ENCODE measurements at places on chromosomes 5 and 9. TPM values are rescaled to one million over a fixed set of nuclear protein-coding genes. Genes with fewer than 3 reads are reported as not detected.

SLC22A4 gene
- 5.5 TPM for total RNA-seq

PCDHGB5 gene
- 18.2 TPM for total RNA-seq

GRCh38 chr5:179613460-179614071 lies 9.9 kb downstream of the HNRNPH1 start:
- DNase-seq: no peak

DNA sequence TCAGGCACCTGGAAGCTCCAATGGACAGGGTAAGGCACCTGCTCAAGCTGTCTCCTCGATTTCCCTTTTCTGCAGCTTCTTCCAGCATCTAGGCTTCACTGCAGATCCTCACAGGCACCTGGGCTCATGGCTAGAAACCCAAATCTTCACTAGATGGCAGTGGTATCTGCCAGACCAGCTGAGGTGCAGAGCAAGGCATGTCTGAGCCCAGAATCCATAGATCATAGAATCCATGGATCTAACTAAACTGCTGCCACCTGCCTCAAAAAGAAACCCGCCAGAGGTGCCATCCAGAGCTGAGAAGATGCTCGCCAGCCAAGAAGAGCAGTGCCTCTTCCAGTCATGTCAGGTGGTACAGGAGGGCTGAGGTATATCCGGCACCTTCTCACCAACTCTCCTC lies 6.9 kb downstream of the SHC3 start:
- no peak for DNase-seq

- DNase-seq: no peak
Observed at GRCh38 chr5:57884346-57885102, 401.9 kb upstream of the ACTBL2 start.

DNA sequence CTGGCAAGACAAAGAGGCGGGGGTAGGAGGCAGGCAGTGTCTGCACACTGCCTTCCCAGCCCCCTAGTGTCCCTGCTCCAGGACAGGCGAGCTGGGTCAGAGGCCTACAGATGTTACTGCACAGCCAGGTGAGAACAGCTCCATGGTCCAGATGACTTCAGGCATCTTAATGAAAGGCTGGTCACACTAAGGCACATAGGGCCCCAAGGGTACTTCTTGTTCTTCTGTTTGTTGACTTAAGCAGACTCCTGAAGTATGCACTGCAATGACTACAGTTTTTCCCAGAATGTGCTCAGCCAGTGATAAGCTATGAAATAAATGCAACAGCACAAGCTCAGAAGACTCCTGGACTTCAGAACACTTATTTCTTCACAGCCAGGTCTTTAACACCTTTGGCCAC lies 27.4 kb downstream of the ATPSCKMT start:
- DNase-seq: no peak

- DNase-seq: no peak
Observed at GRCh38 chr5:61622156-61622555, 290.1 kb downstream of the ZSWIM6 start.

GRCh38 chr9:136609838-136610311 lies 52.8 kb upstream of the EGFL7 start:
- no peak for DNase-seq

- no peak for DNase-seq
Observed at GRCh38 chr9:116286297-116286696, 132.7 kb downstream of the PAPPA start.

- DNase-seq: no peak
Observed at GRCh38 chr5:124342027-124342471, 404.4 kb downstream of the ZNF608 start.

DNA sequence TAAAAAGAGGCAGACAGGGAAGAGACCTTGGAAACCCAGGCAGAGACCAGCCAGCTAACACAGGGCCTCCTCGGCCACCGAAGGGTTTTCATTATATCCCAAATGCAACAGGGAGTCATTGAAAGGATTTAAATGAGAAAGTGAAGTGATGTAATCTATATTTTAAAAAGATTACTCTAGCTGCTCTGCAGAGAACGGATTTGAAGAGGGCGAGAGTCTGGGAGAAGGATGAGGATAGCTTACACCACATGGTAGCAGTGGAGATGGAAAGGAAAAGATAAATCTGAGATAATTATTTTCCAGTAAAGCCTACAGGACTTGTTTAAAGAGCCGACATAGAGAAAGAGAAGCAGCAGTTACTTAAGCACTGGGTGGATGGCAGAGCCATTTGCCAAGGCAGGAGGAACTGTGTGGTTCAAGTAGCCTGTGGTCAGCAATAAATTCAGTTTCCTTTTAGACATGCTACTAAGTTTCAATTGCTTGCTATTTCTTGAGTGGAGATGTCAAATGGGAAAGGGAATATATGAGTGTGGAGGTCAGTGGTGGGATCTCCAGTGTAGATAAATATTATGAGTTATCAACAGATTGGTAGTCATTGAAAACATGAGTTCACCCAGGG lies 9.3 kb downstream of the FBN2 start:
- no peak for DNase-seq
